ENCODE measurements at places on chromosomes 7 and 10.

GRCh38 chr7:74217455-74218342 lies 7.9 kb downstream of the LAT2 start:
- H3K36me3 ChIP-seq, result no peaks in the 10 kb centered on the region
- H3K4me1 ChIP-seq, result no peaks in the 10 kb centered on the region
- no peak overlapping the region for H3K27ac ChIP-seq
- H3K4me3 ChIP-seq, result no peak overlapping the region
- no peaks in the 10 kb centered on the region for H3K27me3 ChIP-seq

DNA sequence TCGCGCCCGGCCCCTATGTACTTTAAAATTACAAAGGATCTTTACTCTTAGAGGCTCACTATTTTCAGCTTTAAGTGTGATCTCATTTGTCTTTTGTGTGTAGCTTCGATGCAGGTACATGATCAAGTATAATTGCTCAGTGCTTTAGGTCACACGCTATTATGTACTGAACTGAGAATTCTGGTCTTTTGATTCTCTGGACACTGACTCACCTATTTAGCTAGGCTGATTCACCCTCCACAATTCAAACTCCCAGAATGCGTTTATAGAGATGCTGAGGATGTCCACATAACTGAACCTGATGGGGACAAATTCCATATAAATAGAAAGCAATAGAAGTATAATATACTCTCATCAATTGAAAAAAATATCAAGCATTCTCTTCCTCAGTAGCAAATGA lies 57.8 kb downstream of the PRKCQ start:
- no peak overlapping the region for H3K4me3 ChIP-seq
- H3K4me1 ChIP-seq, result no peaks in the 10 kb centered on the region
- H3K27me3 ChIP-seq, result no peaks in the 10 kb centered on the region
- no peaks in the 10 kb centered on the region for H3K36me3 ChIP-seq
- no peak overlapping the region for H3K27ac ChIP-seq
- DNase-seq, result no peak

- no peaks in the 10 kb centered on the region for H3K27me3 ChIP-seq
- peaks cover 20% of the 10 kb centered on the region for H3K4me1 ChIP-seq
- peak overlapping the region; percentile 24 for H3K27ac ChIP-seq
- DNase-seq, result no peak
- H3K36me3 ChIP-seq, result no peaks in the 10 kb centered on the region
- no peak overlapping the region for H3K4me3 ChIP-seq
Observed at GRCh38 chr7:75599244-75599781, 107.2 kb downstream of the SPDYE5 start.

GRCh38 chr10:88953662-88954061 lies 1.1 kb upstream of the ACTA2 start:
- H3K27me3 ChIP-seq, result no peaks in the 10 kb centered on the region
- peaks cover 32% of the 10 kb centered on the region for H3K4me1 ChIP-seq
- H3K4me3 ChIP-seq, result peak overlapping the region; percentile 33
- no peak for DNase-seq
- H3K27ac ChIP-seq, result peak overlapping the region; percentile 85

DNA sequence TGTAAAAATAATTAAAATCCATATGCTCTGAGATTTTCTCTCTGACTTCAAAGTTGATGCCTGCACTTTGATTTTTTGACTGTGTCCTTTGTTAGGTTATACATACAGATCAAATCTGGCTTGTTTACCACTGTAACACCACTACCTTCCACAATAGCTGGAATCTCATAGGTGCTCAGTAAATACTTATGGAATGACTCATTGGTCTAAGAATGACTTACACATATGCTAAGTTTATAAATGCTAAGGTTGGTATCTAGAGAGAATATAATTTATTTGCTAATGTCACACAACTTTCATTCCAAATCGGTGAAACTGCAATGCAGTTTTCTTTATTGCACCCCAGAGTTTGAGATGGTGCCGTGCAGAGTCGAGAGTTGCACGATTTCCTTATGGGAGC lies 578.5 kb downstream of the SH2D4B start:
- no peaks in the 10 kb centered on the region for H3K27me3 ChIP-seq
- no peak overlapping the region for H3K27ac ChIP-seq
- H3K4me1 ChIP-seq, result no peaks in the 10 kb centered on the region
- H3K4me3 ChIP-seq, result no peak overlapping the region
- H3K36me3 ChIP-seq, result no peaks in the 10 kb centered on the region
- no peak for DNase-seq

DNA sequence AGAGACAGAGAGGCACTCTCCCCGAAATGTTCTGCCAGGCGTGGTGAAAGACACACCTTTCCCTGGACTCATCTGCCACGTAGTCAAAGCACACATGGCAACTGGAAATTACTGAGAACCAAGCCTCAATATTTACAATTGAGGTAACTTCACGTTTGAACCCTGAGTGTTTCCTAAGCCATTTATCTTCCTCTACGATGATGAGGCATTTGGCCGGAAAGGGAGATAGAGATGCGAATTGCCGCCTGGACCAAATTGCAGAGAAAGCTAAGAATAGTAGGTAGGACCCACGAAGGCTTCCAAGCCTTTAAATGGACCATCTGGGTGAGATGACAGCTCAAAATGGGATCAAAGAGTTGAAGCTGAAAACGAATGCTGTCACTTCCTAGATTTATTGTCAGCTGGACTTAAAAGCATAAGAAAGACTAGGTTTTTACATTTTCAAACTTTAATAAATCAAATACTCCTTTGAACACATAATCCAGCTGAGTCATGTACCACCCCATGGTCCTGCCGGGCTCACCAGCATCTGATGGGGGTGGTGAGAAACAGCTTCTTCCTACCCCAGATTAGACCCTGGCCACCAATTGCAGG lies 135.6 kb upstream of the LYZL2 start:
- no peaks in the 10 kb centered on the region for H3K36me3 ChIP-seq
- no peak overlapping the region for H3K4me3 ChIP-seq
- H3K27me3 ChIP-seq, result no peaks in the 10 kb centered on the region
- H3K4me1 ChIP-seq, result no peaks in the 10 kb centered on the region

DNA sequence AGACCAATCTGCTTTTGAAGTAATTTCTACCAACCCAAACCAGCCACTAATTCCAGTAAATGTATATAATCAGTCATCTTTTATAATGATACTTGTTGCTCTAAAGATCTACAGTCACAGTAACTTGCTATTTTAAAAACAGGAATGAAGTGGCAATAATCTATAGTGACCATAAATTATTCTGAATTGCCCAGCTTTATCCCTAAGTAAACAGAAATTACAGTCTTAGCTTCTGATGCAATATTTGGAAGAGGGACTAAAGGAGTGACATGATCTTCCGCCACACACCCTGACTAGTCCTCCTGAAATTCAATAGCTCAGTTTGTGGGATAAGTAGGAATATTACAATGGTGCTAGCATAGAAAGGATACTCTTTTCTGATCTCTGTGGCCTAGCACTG lies 96.1 kb downstream of the ATE1 start:
- DNase-seq, result no peak
- peaks cover 12% of the 10 kb centered on the region for H3K36me3 ChIP-seq
- no peak overlapping the region for H3K27ac ChIP-seq
- H3K4me1 ChIP-seq, result no peaks in the 10 kb centered on the region

GRCh38 chr10:6643962-6644361 lies 63.9 kb upstream of the PRKCQ start:
- H3K27ac ChIP-seq, result no peak overlapping the region
- H3K27me3 ChIP-seq, result no peaks in the 10 kb centered on the region
- H3K4me1 ChIP-seq, result no peaks in the 10 kb centered on the region

DNA sequence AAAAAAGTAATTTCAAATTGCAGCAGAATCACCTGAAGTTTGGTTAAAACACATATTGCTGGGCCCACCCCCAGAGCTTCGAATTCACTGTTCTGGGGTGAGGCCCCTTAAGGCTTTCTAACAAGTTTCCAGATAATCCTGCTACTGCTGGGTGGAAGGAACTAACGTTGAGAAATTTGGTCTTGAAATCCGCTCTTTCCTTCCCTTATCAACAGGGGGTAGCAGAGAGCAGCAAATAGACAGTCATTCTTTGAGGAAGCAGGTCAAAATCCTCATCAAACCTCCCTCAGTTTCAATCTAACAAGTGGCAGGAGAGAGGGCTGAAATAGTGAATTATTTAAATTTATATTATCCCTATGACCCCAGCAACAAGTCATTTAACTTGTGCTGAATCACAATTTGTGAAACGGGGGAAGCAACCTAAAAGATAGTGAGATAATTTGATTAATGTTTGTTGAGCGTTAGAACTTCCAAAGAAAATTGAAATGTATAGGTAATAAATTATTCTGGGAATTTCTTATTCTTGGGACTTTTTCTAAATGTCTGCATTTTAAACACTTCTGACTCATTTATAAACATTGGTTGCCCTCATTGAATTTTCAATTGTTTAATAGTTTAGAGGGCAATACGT lies 21.7 kb upstream of the MALSU1 start:
- no peak overlapping the region for H3K27ac ChIP-seq
- no peaks in the 10 kb centered on the region for H3K4me1 ChIP-seq
- no peaks in the 10 kb centered on the region for H3K27me3 ChIP-seq
- no peak for DNase-seq

GRCh38 chr10:99791831-99792230 lies 9.4 kb downstream of the ABCC2 start:
- H3K27me3 ChIP-seq, result no peaks in the 10 kb centered on the region
- H3K4me1 ChIP-seq, result peaks cover 7% of the 10 kb centered on the region
- DNase-seq, result no peak
- no peak overlapping the region for H3K4me3 ChIP-seq
- no peaks in the 10 kb centered on the region for H3K36me3 ChIP-seq

GRCh38 chr10:82653244-82654155 lies 778.5 kb downstream of the NRG3 start:
- DNase-seq, result no peak
- H3K4me3 ChIP-seq, result no peak overlapping the region
- H3K36me3 ChIP-seq, result no peaks in the 10 kb centered on the region
- no peaks in the 10 kb centered on the region for H3K27me3 ChIP-seq

DNA sequence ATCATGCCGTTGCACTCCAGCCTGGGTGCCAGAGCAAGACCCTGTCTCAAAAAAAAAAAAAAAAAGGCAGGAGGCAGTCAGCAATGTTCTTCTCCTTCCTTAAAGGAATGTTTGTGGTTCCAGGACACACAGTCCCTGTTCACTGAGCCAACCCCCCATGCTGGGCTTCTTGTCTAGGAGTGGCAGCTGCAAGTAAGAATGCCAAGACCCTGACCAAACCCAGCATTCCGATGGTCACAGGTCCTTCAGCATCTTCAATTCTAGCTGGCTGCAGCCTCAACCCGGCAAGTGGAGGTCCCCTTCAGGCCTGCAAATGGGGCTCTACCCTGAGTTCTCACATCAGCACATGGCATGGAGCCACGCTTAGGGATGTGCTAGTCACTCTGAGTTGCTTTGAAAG lies 38.2 kb upstream of the CUX1 start:
- H3K36me3 ChIP-seq, result no peaks in the 10 kb centered on the region
- DNase-seq, result no peak
- H3K27ac ChIP-seq, result no peak overlapping the region
- no peaks in the 10 kb centered on the region for H3K4me1 ChIP-seq
- no peak overlapping the region for H3K4me3 ChIP-seq

GRCh38 chr7:135755351-135755753 lies 6.7 kb upstream of the FAM180A start:
- peaks cover 16% of the 10 kb centered on the region for H3K4me1 ChIP-seq
- H3K36me3 ChIP-seq, result no peaks in the 10 kb centered on the region
- no peaks in the 10 kb centered on the region for H3K27me3 ChIP-seq

DNA sequence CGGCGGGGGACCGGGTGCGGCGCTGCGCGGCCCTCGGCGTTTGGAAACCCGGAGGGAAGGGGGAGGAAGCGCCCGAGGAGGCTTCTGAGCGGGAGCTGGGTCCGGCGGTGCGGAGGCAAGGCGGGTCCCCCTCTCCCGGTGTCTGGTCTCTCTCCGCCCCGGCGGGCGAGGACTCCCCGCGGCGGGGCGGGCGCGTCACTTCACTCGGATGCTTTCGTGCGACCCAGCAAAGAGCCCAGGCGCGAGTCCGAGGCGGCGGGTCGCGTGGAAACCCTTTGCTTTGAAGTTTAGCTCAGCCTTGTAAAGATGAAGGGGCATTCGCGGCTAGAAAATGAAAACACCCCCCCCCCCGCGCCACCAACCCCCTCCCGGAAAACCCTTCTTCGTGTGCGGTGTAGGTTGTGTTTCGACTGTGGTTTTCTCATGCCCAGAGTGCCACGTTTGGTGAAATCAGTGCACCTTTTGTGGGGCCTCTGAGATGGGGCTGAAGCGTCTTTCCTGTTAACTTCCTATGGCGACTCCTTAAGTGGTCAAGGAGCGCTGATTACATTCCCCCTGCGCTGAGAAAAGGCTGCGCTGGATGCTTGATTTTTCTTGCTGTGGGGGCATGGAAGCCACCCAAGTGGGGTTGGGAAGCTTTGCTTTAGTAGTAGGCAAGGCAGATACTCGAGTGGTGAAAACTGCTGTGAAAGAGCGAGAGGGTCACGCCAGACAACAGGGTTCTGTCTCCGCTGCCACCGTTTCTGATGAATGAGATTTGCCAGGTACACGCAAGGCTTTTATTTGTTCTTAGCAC lies 876 bp downstream of the GNAI1 start:
- H3K4me3 ChIP-seq, result peak overlapping the region; percentile 95
- H3K36me3 ChIP-seq, result no peaks in the 10 kb centered on the region
- DNase-seq, result no peak
- peaks cover 36% of the 10 kb centered on the region for H3K4me1 ChIP-seq

DNA sequence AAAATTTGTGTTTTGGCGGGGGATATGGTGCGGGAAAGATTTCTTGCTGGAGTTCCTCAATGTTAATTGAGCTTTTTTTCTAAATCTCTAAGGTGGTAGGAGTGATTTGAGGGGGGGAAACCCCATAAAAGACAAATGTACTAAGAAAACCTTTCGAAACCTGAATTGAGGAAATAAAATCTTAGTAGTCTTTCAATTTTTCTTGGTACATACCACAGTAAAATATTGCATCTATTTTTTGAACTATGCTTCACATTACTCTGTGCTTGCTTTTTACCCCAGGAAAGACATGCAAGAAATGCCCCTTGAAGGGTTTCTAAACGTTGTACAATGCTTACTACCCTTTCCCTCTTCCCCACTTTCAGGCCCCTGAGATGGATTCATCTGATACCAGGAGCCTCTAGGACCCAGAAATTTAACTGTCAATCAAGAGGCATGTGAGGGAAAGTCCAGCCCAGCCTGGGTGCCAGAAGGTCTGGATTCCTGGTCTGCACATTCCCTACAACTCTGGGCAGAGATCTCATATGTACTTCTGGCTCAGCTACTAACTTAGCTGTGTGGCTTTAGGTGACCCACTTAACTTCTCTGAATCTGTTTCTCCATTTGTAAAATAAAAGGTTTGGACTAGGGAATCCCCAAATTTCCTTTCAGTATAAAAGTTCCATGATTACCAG lies 5.8 kb upstream of the PDCD4 start:
- no peaks in the 10 kb centered on the region for H3K36me3 ChIP-seq
- H3K4me3 ChIP-seq, result no peak overlapping the region
- no peaks in the 10 kb centered on the region for H3K27me3 ChIP-seq
- peaks cover 82% of the 10 kb centered on the region for H3K4me1 ChIP-seq

DNA sequence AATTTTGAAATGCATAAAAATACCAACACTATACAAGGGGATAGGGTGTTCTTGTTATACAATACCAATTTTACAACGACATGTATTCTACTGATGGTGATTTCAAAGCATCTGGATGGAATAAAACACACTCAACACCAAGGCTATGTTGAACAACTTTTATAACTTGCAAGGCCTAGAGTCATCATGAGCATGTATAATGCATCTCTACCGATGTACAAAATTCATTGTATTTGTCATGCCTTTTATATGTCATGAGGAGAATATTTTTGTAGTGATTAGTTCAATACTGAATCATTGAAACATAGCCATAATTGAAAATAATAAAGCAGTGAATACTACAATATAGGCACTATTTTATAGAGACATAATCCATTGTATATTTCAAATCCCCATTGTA lies 160.2 kb downstream of the ETV1 start:
- H3K4me1 ChIP-seq, result no peaks in the 10 kb centered on the region
- H3K36me3 ChIP-seq, result no peaks in the 10 kb centered on the region
- H3K27me3 ChIP-seq, result no peaks in the 10 kb centered on the region
- no peak for DNase-seq
- no peak overlapping the region for H3K4me3 ChIP-seq
